ENCODE measurements at places on chromosomes 12 and 14.
A peak's percentile ranks its signal among the peaks of the same experiment; 100 is the strongest.

DNA sequence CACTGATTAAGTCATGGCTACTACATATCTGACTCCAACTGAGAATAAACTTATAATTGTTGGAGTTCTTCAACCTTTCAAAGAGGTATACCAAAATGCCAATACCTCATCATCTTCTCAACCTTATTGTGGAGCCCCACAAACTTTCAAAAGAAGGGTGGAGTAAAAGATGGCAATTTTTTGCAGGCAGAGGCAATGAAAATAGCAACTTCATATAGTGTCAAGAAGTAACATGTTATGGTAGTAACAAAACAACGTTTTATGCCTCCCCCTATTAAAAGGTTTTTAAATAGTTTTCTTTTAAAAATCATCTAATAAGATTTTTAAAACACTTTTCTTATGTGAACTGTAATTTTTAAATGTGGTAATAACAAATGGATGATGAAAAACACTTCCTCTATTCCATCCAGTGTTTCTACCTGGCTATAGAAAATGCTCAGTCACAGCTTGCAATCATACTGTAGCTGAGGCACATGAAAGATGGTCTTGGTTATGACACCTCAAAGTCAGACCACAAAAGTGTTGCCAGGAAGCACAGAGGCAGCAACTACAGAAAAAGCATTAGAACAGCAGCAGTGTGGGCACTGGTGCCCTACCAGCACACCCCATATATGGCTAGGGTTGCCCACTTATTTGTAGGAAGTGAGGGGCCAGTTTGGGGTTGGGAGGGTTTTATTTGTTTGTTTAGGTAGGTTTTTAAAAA lies 7.0 kb downstream of the PPP1R12A start:
- peak; percentile 76 for DNase-seq

GRCh38 chr12:2583091-2583497 lies 211.7 kb upstream of the FKBP4 start:
- peak; percentile 20 for DNase-seq

- no peak for DNase-seq
These were observed 151.7 kb upstream of the FUT8 start for GRCh38 chr14:65260786-65261185.

- no peak for DNase-seq
These were observed 125.6 kb downstream of the RGS6 start for GRCh38 chr14:72057701-72058285.

Data from CD4-positive, alpha-beta T cell treated with Interleukin-21 for 1 hour (primary cell).